Memory B cell (primary cell): ENCODE measurements at places on chromosomes 1 and 21.
A peak's percentile ranks its signal among the peaks of the same experiment; 100 is the strongest.

- H3K4me1 ChIP-seq: no peaks in the 10 kb centered on the region
- H3K36me3 ChIP-seq: no peaks in the 10 kb centered on the region
- H3K27me3 ChIP-seq: peaks cover 3% of the 10 kb centered on the region
- H3K4me3 ChIP-seq: no peak overlapping the region
- DNase-seq: no peak
- no peak overlapping the region for H3K27ac ChIP-seq
Observed at GRCh38 chr1:115082949-115083348, 6.4 kb downstream of the TSPAN2 start.

GRCh38 chr1:19376428-19377372, 64.6 kb downstream of the SLC66A1 start:
- peak overlapping the region; percentile 35 for H3K27ac ChIP-seq
- H3K4me1 ChIP-seq: no peaks in the 10 kb centered on the region
- H3K27me3 ChIP-seq: no peaks in the 10 kb centered on the region
- DNase-seq: no peak
- no peak overlapping the region for H3K4me3 ChIP-seq
- peaks cover 23% of the 10 kb centered on the region for H3K36me3 ChIP-seq

DNA sequence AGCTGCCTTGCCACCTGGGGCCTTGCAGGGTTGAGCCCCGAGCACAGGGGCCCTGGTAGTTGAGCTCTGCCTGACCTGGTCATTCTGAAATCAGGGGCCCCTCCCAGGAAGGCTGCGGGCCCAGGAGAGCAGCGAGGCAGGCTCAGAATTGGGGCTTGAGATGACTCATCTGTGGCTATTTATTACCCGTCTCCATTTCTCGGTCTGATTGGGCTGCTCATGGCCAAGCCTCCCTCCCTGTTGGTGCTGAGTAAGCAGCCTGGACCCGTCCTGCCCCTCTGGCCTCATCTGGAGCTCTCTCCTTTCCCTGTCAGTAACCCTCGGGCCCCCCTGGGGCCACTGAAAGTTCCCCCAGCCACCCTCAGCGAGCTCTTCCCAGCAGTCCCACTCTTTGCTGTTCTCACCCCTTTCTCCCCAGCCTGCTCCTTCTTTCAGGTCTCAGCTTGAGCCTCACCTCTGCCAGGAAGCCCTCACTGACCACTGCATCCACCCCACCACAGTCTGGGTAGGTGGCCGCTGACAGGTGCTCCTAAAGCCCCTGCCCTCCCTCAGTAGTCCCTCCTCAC, 11.0 kb upstream of the TNFRSF8 start:
- peak overlapping the region; percentile 37 for H3K4me3 ChIP-seq
- no peaks in the 10 kb centered on the region for H3K36me3 ChIP-seq
- H3K4me1 ChIP-seq: peaks cover 12% of the 10 kb centered on the region

DNA sequence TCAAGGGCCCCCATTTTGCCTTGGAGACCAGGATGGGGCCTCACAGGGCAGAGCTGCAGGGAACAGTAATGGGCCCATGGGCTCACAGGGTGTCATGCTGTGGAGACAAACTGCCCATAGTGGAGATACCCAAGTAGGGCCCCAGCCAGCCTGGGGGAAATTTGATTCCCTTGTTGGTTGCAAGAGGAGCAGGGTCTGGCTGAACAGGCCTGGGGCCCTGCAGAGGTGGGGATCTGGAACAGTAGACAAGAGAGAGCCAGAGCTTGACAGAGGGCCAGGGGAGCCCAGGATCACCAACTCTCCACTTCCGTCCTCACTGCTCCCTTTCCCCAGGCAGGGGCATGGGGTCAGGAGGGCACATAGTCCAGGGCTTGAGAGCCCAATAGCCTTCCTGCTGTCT, 8.7 kb downstream of the S100B start:
- H3K4me1 ChIP-seq: no peaks in the 10 kb centered on the region
- no peaks in the 10 kb centered on the region for H3K36me3 ChIP-seq

- H3K27ac ChIP-seq: peak overlapping the region; percentile 67
- H3K36me3 ChIP-seq: no peaks in the 10 kb centered on the region
- H3K4me1 ChIP-seq: peaks cover 15% of the 10 kb centered on the region
- no peak for DNase-seq
- peak overlapping the region; percentile 93 for H3K4me3 ChIP-seq
Observed at GRCh38 chr1:156706657-156707416, 1.5 kb upstream of the CRABP2 start.

GRCh38 chr1:247295746-247296145, 35.9 kb downstream of the ZNF496 start:
- peaks cover 2% of the 10 kb centered on the region for H3K36me3 ChIP-seq
- H3K4me3 ChIP-seq: no peak overlapping the region
- no peaks in the 10 kb centered on the region for H3K27me3 ChIP-seq
- no peak overlapping the region for H3K27ac ChIP-seq

- H3K36me3 ChIP-seq: peaks cover 1% of the 10 kb centered on the region
- H3K27ac ChIP-seq: peak overlapping the region; percentile 93
- DNase-seq: peak; percentile 53
- H3K27me3 ChIP-seq: no peaks in the 10 kb centered on the region
- H3K4me1 ChIP-seq: peaks cover 21% of the 10 kb centered on the region
Observed at GRCh38 chr1:89525169-89525855, 683 bp downstream of the LRRC8B start.

- no peak overlapping the region for H3K27ac ChIP-seq
- no peak overlapping the region for H3K4me3 ChIP-seq
- H3K4me1 ChIP-seq: no peaks in the 10 kb centered on the region
- H3K27me3 ChIP-seq: peaks cover 6% of the 10 kb centered on the region
- H3K36me3 ChIP-seq: peaks cover 5% of the 10 kb centered on the region
- no peak for DNase-seq
Observed at GRCh38 chr1:92408825-92409224, 77.9 kb downstream of the GFI1 start.

GRCh38 chr1:151143057-151143435, 3.4 kb downstream of the SEMA6C start:
- H3K27ac ChIP-seq: no peak overlapping the region
- peaks cover 5% of the 10 kb centered on the region for H3K27me3 ChIP-seq
- no peak for DNase-seq
- peaks cover 18% of the 10 kb centered on the region for H3K4me1 ChIP-seq
- no peak overlapping the region for H3K4me3 ChIP-seq
- no peaks in the 10 kb centered on the region for H3K36me3 ChIP-seq

GRCh38 chr1:98264727-98265126, 343.9 kb upstream of the DPYD start:
- DNase-seq: no peak
- H3K4me3 ChIP-seq: no peak overlapping the region
- H3K27me3 ChIP-seq: no peaks in the 10 kb centered on the region
- no peaks in the 10 kb centered on the region for H3K4me1 ChIP-seq
- H3K27ac ChIP-seq: no peak overlapping the region
- H3K36me3 ChIP-seq: no peaks in the 10 kb centered on the region

- H3K27ac ChIP-seq: no peak overlapping the region
- no peak overlapping the region for H3K4me3 ChIP-seq
- DNase-seq: no peak
- H3K36me3 ChIP-seq: peaks cover 6% of the 10 kb centered on the region
Observed at GRCh38 chr1:229129301-229130027, 141.4 kb upstream of the RAB4A start.
